ENCODE measurements at places on chromosomes 13 and 19.

- no peak for DNase-seq
Measured at GRCh38 chr19:56946159-56946558, 105.6 kb upstream of the PEG3 start.

DNA sequence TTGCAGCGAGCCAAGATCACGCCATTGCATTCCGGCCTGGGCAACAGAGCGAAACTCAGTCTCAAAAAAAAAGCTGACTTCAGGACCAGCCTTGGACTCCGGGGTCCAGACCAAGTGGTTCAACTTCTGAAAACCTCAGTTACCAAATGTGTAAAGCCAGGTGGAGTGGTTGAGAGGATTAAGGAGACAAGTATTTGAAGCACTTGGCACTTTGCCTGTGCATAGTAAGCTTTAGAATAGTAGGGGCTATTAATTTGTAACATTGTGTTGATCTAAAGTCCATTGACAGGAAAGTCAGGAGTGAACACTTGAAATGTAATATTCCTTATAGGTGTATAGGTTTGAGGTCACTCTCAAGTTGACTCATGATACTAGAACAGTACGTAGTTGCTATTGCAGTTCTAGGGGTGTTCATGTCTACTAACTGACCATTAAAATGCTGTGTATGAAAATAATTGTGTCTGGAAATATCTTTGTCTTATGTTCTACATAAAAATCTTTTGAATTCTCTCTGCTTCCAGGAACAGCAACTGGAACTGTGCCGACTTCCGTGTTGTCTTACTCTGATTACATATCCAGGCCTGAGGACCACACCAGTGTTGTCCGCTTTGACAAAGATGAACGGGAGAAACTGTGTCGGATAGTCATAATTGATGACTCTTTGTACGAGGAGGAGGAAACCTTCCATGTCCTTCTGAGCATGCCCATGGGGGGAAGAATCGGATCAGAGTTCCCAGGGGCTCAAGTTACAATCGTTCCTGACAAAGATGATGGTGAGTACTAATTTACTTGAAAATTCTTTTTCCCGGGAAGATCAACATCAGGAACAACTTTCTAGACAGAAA lies 97.4 kb downstream of the FREM2 start:
- no peak for DNase-seq

DNA sequence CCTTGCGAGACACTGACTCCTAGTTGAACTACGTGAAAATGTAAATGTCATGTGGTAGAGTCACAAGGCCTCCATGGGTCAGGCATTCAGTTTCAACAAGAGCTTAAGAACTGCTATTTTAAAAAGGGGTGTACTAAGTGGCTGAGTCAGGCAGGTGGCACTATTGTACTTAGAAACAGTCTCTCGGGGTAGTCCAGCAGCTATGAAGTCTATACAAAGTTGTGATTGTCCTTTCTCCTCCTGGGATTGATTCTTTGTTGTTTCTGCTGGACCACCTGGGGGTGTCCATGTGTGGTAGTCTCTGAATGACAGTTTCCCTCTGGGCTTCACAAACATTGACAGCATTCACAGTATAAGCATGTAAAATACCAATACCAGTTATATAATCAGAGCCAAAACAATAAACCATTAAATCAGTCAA lies 33.0 kb downstream of the UGGT2 start:
- no peak for DNase-seq

DNA sequence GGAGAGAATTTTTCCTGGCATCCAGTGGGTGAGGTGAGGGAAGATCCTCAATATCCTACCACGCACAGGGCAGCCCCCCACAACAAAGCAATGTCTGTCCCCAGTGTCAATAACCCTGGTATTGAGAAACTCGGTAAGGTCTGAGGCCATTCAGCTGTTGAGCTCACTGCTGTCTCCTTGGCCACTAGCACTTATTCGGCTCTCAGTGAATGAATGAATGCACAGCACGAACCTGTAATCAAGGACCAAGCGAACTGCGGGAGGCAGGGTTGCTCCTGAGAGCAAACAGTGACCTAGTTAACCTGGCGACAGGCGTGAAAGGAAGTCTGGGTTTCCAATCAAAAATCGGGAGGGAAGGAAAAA lies 640 bp downstream of the ZSCAN5A start:
- no peak for DNase-seq

GRCh38 chr19:49544154-49544553 lies 16.4 kb downstream of the RCN3 start:
- no peak for DNase-seq

GRCh38 chr13:23842406-23842805 lies 46.8 kb downstream of the MIPEP start:
- DNase-seq = no peak

- DNase-seq = peak; percentile 67
Measured at GRCh38 chr19:6772028-6772865, at the start of gene VAV1. TSS of gene VAV1 (plus strand) at chr19:6772708. CDS start at chr19:6772808, 100 bp downstream.

- DNase-seq = no peak
Measured at GRCh38 chr19:3142292-3142670, 6.4 kb downstream of the GNA15 start.

GRCh38 chr19:835210-835810 lies 5.5 kb upstream of the PRTN3 start:
- DNase-seq = no peak

- no peak for DNase-seq
Measured at GRCh38 chr13:48278806-48279205, 24.7 kb upstream of the RB1 start.

DNA sequence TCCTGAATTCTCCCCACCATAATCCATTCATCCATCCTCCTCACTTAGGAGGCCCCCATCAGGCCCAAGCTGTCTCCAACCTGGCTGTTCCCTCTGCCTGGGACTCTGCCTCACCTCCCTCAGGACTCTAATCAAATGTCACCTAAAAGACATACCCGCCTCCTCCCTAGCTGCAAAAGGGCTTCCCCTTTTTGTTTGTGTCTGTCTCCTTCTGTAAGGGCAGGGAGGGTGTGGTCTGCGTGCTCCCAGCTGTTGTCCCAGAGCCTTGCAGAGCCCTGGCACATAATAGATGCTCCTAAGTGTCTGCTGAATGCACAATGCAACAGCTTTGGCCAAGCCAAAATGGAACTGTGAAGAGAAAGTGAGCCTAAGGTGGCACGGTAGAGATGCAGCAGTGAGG lies 4.4 kb downstream of the TRIR start:
- no peak for DNase-seq

- DNase-seq = peak; percentile 28
Measured at GRCh38 chr13:19862481-19863313, 752 bp downstream of the ZMYM5 start.

DNA sequence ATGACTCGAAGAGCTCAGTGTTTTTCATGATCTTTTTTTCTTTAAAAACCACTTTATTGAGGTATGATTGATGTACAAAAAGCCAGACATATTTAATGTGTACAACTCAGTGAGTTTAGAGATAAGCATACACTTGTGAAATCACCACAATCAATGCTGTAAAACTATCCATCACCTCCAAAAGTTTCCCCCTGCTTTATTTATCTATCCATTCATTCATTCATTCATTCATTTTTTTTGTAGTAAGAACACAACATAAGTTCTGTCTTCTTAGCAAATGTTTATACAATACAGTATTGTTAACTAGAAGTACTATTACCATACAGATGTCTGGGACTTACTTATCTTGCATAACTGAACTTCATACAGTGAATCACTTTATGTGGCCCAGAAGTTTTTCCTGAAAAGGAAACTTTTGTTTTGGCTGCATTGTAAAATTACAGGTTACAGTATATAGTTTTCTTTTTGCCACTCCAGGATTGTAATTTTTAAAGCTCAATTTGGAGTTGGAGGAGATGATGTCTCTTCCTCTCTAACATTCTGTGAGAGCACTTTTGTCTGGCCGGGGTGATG lies 6.7 kb downstream of the RAP2A start:
- no peak for DNase-seq

- DNase-seq = peak; percentile 50
Measured at GRCh38 chr19:42386974-42387707, 3.0 kb downstream of the CNFN start.

DNA sequence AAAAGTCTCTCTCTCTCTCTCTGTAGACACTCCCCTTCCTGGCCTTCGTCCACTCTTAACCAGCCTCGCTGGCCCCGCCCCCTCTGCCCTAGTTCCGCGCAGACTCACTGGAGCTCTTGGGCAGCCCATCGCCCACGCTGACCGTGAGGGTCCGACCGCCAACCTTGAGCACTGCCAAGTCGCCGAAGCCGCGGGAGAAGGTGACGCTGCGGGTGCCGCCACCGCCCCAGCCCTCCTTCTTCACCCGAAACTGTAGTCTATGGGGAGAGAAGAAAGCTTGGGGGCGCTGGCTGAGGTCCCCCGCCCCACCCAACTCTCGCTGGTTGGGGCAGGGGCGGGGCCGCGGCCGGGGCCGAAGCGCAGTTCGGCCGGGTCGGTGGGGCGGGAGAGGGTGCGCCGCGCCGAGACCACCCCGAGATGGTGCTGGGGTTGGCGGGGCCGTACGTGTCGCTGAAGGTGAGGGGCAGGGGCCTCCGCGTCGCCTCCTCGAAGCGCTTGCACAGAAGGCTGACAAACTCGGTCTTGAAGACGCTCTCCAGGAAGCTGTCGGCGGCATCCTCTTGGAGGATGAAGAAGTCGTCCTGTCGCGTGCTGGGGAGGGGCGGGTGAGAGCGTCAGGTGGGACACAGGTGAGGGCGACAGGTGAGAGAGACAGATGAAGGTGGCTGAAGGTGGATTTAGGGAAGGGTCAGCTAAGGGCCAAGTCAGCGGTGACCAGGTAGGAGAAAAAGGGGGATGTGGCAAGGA lies 12.6 kb upstream of the ZNF414 start:
- no peak for DNase-seq

DNA sequence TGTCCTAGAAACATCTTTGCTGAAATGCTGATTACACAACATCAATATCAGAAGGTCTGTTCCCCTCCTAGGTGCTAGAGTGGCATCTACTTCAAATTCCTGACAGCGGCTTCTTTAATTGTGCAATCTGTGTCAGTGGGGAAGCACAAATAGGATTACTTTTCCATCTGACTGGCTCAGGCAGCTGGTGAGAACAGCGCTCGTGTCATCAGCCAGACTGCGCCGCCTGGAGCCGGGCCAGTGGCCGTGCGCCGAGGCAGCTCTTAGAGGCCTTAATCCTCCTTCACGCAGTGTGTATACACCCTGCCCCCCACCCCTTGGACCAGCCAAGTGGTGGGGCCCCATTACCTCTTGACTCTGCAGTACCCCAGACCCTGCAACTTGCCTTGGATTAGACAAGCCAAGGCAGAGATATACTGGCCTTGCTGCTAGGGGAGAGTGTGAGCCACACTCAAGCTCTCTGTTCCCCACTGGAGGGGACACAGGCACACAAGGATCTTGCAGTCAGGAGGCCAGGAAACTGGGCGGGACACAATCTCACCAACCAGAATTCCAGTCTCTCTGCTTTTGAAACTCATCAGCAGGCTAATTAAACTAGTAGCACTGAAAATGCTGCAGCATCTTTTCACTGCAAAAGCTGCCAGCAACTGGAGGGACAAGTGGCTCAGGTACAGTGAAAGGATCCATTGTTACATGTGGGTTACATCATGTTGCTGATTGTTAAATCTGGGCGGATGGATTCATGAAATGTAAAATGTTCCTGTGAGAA lies 48.9 kb upstream of the EPHX3 start:
- no peak for DNase-seq

- no peak for DNase-seq
Measured at GRCh38 chr13:71218960-71219359, 648.0 kb downstream of the DACH1 start.

- no peak for DNase-seq
Measured at GRCh38 chr19:4357095-4357797, 13.9 kb downstream of the MPND start.

DNA sequence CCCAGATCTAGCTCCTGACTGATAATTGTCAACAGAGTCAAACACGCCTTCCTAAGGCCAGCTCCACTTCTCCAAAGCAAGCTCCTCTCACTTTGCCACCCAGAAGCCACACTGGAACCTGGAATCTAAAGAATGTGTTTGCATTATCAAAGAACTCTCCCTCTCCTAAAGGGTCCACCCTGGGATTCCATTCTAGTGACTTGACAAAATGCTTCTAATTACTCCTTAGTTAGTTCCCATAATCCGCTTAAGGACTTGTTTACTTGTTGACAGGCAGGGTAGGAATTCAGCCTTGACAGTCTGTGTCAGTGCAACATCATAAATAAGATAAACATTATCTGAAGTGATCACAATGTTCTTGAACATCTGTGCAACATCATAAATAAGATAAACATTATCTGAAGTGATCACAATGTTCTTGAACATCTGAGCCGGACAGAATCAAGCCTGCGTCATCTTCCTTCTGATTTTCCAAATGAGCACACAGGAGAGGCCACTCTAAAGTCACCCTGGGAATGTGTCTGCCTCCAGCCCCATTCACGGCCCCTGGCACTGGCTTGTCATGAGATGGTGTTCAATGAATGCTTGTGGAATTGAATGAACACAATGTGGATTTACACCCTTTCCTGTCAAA lies 512.1 kb downstream of the IRS2 start:
- DNase-seq = no peak

DNA sequence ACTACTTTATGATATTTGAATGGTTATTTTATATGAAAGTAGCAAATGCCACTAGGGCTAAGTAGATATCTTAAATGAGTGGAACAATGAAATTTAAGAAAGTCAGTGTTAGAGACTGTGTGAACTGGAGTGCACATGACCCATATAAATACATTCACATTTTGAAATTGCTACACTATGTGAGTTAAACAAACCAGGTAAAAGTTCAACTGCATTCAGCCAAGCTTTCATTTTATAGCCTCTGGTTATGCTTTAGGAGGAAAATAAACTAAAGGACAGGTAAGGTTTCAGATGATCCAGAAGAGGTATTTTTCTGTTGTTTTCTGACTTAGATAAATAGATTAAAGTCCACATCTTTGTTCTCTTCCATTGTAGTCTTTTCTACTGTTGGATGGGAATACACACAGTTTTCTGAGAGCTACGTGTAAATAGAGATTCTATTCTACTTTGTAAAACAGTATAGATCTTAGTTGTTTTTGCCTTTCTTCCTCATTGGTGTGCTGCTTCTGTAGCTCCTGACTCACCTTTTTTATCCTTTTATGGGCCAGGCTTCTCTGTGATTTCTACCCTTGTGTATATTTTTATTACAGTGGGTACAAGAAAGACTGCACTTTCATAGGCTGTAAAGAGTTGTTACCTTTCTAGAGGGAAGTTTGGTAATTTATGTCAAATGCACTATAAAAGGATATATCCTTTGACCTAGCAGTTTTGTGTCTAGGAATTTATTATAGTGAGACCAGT lies 54.6 kb upstream of the KCTD4 start:
- no peak for DNase-seq

DNA sequence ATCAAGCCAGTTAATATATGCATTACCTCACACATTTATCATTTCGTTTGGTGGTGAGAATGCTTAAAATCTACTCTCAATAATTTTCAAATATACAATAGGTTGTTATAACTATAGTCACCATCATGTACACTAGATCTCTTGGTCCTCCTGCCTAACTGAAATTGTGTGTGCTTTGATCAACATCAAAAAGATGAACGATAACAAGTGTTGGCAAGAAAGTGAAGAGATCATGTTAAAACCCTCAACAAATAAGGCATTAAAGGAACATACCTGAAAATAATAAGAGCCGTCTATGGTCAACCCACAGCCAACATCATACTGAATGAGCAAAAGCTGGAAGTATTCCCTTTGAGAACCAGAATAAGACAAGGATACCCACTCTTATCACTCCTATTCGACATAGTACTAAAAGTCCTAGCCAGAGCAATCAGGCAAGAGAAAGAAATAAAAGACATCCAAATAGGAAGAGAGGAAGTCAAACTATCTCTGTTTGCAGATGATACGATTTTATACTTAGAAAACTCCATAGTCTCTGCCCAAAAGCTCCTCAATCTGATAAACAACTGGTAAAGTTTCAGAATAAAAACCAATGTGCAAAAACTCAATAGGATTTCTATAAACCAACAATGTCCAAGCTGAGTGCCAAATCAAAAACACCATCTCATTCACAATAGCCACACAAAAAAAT lies 27.9 kb upstream of the OR10H1 start:
- DNase-seq = no peak

Data from activated CD4-positive, alpha-beta T cell treated with anti-CD3 and anti-CD28 coated beads for 1 hour (primary cell).